ENCODE measurements at places on chromosomes 2 and 18.

GRCh38 chr2:144515099-144515695, 4.7 kb downstream of the ZEB2 start:
- no peak for DNase-seq

DNA sequence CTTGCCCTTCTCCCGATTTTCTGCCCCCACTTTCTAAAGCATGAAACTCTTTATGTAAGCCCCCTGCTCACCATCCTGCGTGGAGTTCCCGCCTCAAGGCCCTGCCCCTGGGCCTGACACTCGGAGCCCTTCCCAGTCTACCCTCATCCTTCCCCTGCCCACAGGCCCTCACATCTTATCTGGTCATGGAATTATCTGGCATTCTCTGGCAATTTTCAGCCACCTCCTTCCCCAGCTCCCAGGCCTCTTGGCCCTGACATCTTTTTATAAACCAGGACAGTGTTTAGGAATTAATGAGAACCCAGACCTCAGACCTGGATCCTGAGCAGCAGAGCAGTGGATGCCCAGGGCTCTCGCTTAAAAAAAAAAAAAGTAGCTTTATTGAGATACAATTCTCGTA, 61.7 kb downstream of the BOLA3 start:
- no peak for DNase-seq

- DNase-seq: no peak
Observed at GRCh38 chr2:32847734-32848133, 99.0 kb upstream of the LTBP1 start.

DNA sequence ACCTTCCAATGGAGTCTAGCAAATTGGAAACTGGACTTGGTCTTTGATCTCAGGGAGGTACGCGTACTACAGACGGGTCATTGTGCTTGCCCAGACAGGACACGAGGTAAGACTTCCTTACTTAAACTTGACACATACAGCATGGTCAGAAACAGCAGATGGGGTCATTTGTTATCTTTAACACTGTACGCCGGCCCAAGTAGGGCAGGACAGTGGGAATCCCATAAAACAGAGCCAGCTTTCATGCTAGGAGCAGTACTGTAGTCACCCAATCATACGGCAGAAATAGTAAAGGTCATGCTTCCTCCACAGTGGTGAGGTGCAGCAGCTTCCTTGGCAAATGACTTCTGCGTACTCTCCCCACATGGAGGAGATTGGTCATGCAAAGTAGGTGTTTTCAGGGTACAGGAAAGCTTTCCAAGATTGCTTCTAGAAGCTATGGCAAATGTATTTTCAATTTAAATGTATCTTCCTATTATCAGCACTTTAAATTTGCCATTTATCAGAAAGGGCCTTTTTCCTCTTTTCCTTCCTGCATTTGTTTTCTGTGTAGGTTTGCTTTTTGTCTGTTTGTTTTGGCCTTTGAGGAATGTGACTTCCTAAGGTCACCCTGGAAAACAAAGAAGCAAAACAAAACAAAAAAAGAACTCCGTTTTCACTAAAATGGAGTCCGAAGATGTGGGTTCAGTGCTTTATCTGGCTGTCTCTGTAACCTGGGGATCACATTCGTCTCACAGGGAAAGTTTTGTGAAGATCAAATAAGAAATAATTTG, 74.0 kb upstream of the DSG1 start:
- DNase-seq: no peak

DNA sequence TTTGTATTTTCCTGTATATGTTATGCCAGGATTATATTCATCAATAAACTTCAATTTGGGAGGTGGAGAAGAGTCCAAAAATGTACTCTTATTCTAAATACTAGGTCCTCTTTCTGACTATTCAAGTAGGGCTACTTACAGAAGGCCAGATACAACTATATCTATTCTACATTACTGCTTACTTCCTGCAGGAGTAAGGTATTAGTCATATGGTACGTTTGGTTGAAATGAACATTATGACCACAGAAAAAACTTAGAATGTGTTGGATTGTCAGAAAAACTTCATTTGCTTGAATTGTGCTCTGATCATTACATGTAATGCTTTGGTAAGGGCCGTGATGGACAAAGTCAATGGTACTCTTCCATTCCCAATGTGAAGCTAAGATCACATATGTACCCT, 35.0 kb downstream of the STAT4 start:
- no peak for DNase-seq

GRCh38 chr2:201114846-201115245, 1.1 kb upstream of the CFLAR start:
- no peak for DNase-seq

Measured in left hindlimb (tissue), 1 donor.